Esophagus squamous epithelium (tissue), 5 donors: ENCODE measurements at places on chromosomes 16 and 17. TPM values are rescaled to one million over a fixed set of nuclear protein-coding genes. Genes with fewer than 3 reads are reported as not detected.
A peak's percentile ranks its signal among the peaks of the same experiment; 100 is the strongest.

The ITGA2B gene
- 0.26 TPM for total RNA-seq

The SLC2A4 gene
- total RNA-seq = 3.1 TPM

The WNT9B gene
- total RNA-seq = 0.26 TPM

The TBC1D3K gene
- not detected for total RNA-seq

The HOXB3 gene
- 5.9 TPM for total RNA-seq

The C16orf54 gene
- total RNA-seq = 0.13 TPM

The AANAT gene
- not detected for total RNA-seq

The ADORA2B gene
- 34.9 TPM for total RNA-seq

DNA sequence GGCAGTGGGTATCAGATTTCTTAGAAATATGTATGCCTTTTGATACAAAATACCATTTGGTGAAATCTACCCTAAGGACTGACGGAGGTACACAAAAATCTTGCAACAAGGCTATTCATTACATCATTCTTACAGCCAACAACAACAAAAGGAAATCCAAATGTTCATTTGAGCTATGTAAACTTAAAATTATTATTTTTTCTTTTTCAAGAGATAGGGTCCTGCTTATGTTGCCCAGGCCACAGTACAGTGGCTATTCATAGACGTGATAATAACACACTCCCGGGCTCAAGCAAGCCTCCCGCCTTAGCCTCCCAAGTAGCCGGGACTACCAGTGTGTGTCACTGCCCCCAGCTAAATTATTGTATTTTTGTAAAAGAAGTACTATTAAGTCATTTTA, 9.0 kb downstream of the SRR start:
- no peaks in the 10 kb centered on the region for H3K27me3 ChIP-seq
- no peaks in the 10 kb centered on the region for H3K36me3 ChIP-seq
- no peak for DNase-seq
- no peak overlapping the region for H3K4me3 ChIP-seq

- H3K4me3 ChIP-seq = no peak overlapping the region
- H3K4me1 ChIP-seq = peaks cover 92% of the 10 kb centered on the region
- peak overlapping the region; percentile 99 for H3K27ac ChIP-seq
These were observed 4.5 kb upstream of the NR1D1 start for GRCh38 chr17:40104594-40105486.

DNA sequence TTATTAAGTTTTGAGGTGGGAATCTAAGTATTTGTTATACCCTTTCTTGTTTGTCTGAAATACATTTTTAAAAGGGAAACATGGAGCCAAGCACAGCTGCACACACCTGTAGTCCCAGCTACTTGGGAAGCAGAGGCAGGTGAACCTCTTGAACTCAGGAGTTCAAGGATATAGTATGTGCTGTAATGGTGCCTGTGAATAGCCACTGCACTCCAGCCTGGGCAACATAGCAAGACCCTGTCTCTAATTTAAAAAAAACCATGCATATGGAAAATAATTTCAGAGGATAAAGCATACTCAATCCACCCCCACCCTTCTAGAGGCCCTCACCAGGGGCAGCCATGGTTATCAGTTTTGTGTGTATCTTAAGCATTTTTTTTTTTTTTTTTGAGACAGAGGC, 3.4 kb upstream of the DDX19B start:
- no peaks in the 10 kb centered on the region for H3K27me3 ChIP-seq
- no peak overlapping the region for H3K4me3 ChIP-seq
- H3K36me3 ChIP-seq = peaks cover 2% of the 10 kb centered on the region

GRCh38 chr16:85453194-85453678, 159.9 kb upstream of the GSE1 start:
- no peak overlapping the region for H3K27ac ChIP-seq
- peaks cover 17% of the 10 kb centered on the region for H3K4me1 ChIP-seq
- H3K4me3 ChIP-seq = no peak overlapping the region

- no peaks in the 10 kb centered on the region for H3K36me3 ChIP-seq
- H3K27me3 ChIP-seq = no peaks in the 10 kb centered on the region
- no peak overlapping the region for H3K27ac ChIP-seq
- no peak overlapping the region for H3K4me3 ChIP-seq
- no peaks in the 10 kb centered on the region for H3K4me1 ChIP-seq
These were observed 780.8 kb upstream of the CDH8 start for GRCh38 chr16:62816971-62817519.

DNA sequence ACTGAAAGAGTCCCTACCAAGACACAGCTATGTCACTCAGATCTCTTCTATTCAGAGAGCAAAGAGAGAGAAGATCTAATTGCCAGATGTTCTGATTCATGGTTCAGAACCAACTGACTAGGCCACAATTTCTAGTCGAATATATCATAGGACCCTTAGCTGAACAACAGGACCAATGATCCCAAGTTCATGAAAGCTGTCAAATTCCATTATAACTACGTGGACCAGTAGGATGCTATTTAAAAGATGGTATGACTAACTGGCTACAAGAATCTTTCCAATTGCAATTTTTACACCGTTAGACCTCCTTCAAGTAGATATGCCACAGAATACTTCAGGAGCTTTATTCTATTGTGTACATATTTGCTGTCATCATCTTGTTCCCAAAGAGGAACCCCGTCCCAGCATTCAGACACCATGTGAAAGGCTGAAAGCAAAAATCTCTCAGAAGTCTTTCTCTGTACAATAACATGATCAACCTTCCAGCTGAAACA, 26.0 kb downstream of the DCUN1D3 start:
- no peaks in the 10 kb centered on the region for H3K36me3 ChIP-seq
- no peaks in the 10 kb centered on the region for H3K27me3 ChIP-seq
- peaks cover 84% of the 10 kb centered on the region for H3K4me1 ChIP-seq
- no peak for DNase-seq
- no peak overlapping the region for H3K4me3 ChIP-seq

DNA sequence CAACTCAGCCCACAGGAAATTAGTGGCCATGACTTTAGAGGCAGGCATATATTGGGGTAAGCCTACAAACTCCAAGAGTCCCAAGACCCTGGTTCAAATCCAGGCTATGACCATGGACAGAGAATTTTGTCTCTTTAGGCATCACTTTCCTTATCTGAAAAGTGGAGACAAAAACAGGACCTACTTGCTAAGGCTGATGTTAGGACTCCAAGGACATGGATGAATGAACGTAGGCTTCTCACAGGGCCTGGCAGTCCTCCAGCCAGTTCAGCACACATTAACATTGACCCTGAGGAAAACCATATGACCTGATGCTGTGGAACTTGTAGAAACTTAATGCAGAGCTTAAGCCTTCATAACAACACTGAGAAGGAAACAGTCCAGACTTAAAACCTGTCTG, 1.4 kb downstream of the FKBP10 start:
- peaks cover 22% of the 10 kb centered on the region for H3K4me1 ChIP-seq
- H3K27me3 ChIP-seq = no peaks in the 10 kb centered on the region
- H3K36me3 ChIP-seq = no peaks in the 10 kb centered on the region
- H3K27ac ChIP-seq = no peak overlapping the region

GRCh38 chr16:14576069-14576468, 54.0 kb downstream of the PARN start:
- no peak overlapping the region for H3K27ac ChIP-seq
- no peak for DNase-seq
- no peaks in the 10 kb centered on the region for H3K27me3 ChIP-seq
- no peak overlapping the region for H3K4me3 ChIP-seq
- no peaks in the 10 kb centered on the region for H3K4me1 ChIP-seq
- peaks cover 14% of the 10 kb centered on the region for H3K36me3 ChIP-seq

GRCh38 chr17:1298606-1299005, 19.1 kb downstream of the TRARG1 start:
- peaks cover 9% of the 10 kb centered on the region for H3K4me1 ChIP-seq
- H3K27me3 ChIP-seq = peaks cover 10% of the 10 kb centered on the region
- H3K4me3 ChIP-seq = peak overlapping the region; percentile 23
- no peak overlapping the region for H3K27ac ChIP-seq
- no peak for DNase-seq

DNA sequence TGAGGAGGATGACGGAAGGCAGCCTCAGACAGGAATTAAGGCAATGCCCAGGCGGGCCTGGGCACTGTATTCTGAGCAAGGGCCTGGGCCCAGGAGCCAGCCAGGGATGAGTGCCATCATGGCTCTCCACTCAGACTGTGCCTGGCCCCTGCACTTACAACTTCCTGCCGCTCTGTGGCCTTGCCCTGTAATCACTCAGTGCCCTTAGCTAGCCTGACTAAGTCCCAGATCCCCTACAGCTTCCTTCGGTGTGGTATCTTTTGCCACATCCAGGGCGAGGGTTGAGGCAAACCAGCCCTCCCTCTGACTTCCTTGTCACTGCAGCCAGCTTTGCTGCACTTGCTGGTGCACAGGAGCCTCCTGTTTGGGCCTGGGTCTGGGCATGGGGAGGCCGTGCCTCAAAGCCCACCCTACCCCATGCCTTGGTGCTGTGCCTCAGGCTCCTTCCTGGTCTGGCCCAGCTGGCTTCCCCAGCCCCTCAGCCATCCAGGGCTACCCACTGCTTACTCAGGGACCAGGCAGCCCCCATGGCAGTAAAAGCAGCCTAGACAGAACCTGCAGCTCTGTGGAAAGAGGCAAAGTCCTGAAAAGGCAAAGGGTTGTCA, 9.3 kb downstream of the SLC46A1 start:
- no peak overlapping the region for H3K4me3 ChIP-seq
- no peaks in the 10 kb centered on the region for H3K27me3 ChIP-seq
- H3K27ac ChIP-seq = no peak overlapping the region
- DNase-seq = no peak
- peaks cover 11% of the 10 kb centered on the region for H3K36me3 ChIP-seq

DNA sequence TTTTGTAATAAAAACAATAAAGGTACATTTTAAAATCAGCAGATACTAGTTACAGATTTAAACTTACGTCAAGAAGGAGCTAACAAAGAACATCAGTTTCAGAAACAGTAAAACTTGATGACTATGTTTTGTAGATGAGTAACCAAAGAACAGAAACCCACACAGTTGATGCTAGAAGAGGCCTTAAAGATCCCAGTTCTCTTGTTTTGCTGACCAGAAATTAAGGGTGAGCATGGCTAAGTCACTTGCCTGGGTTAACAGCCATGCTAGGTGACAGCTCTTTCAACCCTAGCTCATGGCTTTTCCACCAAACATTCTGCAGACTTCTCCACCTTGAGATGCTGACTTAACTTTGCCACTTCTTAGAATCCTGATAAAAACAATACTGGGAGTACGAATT, 26.4 kb downstream of the STX8 start:
- no peaks in the 10 kb centered on the region for H3K4me1 ChIP-seq
- H3K27me3 ChIP-seq = no peaks in the 10 kb centered on the region
- no peak overlapping the region for H3K4me3 ChIP-seq
